ENCODE measurements at places on chromosomes 3 and 15.

GRCh38 chr3:108409800-108410178 is 100.6 kb downstream of the MYH15 start:
- no peak for DNase-seq

DNA sequence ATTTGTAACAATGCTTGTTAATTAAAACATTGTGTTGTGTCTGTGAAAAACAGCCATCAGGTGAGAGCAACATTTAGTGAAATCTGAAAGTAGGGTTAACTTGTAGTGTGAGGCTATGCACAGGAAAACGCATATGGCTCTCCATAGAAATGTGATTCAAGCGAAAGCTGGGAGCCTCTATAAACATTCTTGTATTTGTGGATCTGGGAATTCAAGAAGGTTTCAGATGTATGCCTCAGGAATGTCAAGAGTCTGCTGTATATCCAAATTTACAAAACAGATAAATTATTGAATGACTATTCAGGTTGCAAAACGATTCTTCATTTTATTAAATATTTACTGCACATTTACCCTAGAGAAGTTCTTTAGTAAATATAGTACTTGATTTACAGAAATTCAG is 166.0 kb downstream of the THSD4 start:
- DNase-seq: no peak

GRCh38 chr3:130702985-130703384 is 43.6 kb downstream of the PIK3R4 start:
- no peak for DNase-seq

DNA sequence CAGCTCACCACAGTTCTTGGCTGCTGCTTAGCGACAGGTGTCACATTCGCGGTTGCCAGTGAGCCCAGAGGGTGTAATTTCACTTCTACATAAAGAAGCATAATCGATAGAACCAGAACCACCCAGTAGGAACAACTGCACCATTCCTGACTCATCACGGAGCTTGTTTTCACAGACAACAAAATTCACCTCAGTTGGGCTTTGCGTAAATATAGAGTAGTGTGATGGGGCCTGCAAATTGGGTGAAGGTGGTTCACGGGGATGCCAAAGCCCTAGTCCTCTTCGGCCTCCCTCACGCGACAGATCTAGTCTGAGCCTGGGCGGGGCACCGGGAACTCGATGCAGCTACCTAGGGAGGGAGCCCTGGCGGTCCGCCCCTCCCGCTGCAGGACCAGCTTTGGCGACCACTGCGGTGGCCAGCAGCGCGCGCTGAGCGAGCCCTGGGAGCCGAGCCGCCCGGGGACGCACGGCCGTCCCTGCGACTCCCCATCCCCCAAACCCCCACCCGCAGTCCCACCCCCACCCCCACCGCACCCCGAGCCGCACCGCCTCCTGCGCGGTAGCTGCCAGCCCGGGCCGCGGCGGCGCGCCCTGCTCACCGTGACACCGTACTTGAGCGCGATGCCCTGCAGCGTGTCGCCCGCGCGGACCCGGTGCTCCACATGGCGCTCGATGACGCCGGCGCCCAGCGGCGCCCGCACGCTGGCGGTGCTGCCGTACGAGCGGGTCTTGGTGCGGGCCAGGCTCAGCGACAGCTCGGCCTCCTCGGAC is 519 bp downstream of the LYSMD2 start:
- peak; percentile 60 for DNase-seq

GRCh38 chr3:126511291-126511690 is 6.3 kb downstream of the UROC1 start:
- no peak for DNase-seq

GRCh38 chr3:157417247-157417646 is 19.4 kb upstream of the PTX3 start:
- no peak for DNase-seq

- DNase-seq: no peak
These were observed 39.0 kb downstream of the ANAPC13 start for GRCh38 chr3:134446800-134447199.

GRCh38 chr3:126994661-126995245 is 11.8 kb downstream of the PLXNA1 start:
- no peak for DNase-seq

GRCh38 chr3:41853540-41854196 is 108.2 kb downstream of the ULK4 start:
- DNase-seq: no peak

GRCh38 chr3:69941037-69941436 is 58.5 kb upstream of the SAMMSON start:
- DNase-seq: no peak

DNA sequence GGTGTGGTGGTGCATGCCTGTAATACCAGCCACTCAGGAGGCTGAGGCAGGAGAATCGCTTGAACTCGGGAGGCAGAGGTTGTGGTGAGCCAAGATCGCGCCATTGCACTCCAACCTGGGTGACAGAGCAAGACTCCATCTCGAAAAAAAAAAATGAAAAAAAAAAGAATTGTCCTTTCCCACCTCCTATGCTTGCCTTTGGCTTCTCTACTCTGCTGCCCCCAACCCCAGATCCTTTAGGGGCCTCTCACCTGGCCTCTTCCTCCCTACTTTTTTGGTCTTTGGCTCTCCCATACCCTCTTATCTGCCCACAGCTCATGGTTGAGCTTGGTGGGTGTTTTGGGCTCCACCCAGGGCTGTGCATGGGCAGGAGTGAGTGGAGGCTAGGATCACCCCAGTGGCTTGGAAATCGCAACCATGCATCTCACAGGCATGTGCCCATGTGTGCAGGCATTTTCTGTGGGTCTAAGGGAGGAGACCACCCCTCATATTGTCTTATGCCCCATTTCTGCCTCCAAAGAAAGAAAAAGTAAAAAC is 2.1 kb upstream of the SHISA5 start:
- DNase-seq: no peak

GRCh38 chr15:76059320-76060117 is at the start of gene TMEM266:
Gene TMEM266 (plus strand): TSS chr15:76059985. CDS start chr15:76134264, 74,279 bp downstream.
- DNase-seq: peak; percentile 43

- no peak for DNase-seq
These were observed 47.9 kb upstream of the CCDC80 start for GRCh38 chr3:112688819-112689218.

DNA sequence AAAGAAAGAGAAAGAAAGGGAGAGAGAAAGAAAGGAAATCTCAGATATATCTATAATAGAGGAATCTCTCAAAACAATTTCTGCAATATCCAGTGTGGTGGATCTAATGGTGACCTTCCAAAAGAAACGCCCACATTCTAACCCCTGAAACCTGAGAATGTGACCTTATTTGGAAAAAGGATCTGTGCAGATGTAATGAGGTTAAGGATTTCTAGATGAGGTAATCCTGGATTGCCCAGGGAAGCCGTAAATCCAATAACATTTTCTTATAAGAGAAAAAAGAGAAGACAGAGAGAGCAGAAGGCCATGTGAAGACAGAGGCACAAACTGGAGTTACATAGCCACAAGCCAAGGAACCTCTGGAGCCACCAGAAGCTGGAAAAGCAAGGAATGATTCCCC is 307.6 kb downstream of the ZBTB20 start:
- DNase-seq: peak; percentile 11

DNA sequence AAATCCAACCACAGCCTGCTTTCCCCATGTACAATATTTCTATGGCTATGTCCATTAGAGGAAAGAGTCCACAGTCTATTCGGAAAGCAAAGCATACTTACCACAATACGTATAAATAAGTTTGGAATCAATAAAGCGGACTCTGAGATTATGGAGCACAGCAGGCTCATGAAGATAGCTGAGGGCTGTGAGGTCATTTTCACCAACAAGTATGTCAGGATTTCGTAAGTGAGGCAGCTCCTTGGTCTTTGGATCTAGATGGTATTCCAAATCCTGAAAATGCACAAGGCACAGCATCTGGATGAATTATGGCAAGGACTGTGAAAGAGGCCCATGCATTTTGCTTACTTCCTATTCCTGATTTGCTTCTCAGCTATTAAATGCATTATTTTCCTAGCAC is 100.4 kb downstream of the MYO5A start:
- no peak for DNase-seq

- DNase-seq: peak; percentile 21
These were observed 125.4 kb upstream of the MME start for GRCh38 chr3:154954757-154955156.

GRCh38 chr15:79418693-79419279 is 13.3 kb upstream of the MINAR1 start:
- DNase-seq: no peak

- DNase-seq: peak; percentile 7
These were observed 50.6 kb downstream of the CMSS1 start for GRCh38 chr3:99868311-99868646.

DNA sequence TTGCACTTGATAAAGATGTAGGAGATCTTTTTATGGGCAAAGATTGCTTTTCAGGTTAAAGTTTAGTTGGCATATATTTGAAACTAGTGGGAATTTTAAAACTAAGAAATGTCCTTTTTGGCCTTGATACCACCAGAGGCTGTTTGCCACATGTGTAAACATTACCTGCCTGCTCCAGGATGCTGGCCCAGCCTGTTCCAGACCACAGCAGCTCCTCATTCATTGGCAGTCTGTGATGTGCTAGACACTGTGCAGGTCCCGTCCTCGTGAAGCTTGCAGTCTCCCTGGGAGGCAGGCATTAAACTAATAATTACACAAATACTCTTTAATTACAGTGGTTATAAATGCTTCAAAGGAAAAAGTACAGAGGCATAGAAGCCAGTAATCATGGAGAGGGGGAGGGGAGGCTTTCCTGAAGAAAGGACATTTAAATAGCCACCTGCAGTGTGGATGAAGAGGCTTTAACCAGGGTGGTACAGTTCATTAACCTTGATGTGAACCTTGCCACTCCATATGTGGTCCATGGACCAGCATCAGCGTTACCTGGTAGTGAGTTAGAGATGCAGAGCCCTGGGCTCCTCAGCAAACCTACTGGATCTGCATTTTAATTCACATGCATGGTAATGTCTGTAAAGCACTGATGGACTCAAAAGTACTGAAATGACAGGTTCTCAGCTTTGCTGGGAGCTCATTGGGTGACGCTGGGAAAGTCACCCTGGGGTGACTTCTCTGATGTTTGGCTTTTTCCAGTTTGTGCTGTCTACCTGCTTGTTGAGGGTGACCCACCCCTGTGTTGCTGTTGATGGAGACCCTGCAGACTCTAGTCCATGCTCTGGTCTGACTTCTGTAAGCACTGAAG is 5.3 kb downstream of the ZNF710 start:
- no peak for DNase-seq

DNA sequence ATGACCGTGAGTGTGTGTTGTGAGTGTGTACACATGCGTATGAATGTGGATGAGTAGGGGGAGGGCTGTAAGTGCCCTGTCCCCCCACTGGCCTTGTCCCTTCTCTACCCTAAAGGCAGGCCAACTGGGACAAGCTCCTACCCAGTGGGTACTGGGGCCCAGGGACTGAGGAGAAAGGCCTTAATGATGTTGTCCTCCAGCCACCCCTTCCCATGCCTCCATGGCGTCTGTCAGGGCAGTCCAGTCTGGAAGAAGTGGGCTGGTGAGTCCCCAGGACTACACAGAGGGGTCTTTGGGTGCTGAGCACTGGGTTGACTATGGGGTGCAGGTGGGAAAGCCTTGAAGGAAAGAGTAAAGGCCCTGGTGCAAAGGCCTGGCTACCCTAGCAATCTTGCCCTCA is 16.9 kb upstream of the CORO2B start:
- DNase-seq: no peak

GRCh38 chr3:105466495-105467404 is 100.0 kb downstream of the ALCAM start:
- no peak for DNase-seq

DNA sequence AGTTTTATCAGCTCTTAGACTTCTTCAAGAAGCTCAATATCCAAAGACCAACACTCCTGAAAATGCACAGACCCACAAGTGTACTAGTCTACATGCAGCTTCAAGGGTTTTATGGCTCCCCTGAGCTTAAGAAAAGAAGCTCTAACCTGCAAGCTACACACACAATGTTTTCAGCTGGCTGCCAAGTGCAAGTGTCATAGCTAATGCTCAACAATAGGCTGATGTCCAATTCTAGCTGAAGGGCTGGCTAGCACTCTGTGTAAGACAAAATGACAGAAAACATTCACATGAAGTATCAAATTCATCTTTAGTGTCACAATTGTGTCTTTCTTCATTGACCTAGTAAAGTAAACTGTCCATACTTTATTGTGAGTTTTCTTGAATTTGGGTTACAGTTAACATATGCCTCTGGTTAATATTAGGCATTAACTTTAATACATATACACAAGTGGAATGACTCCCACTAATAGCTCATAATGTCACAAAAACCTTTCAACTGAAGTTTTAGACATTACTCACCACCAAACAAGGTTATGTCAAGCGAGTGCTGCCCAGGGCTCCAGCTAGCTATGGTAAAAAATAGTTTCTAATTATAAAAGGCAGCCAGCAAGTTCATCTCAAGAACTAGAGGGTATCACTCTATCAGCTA is 15.1 kb downstream of the ABI3BP start:
- DNase-seq: no peak

- DNase-seq: no peak
These were observed 128.3 kb downstream of the PLCL2 start for GRCh38 chr3:17013050-17013449.

GRCh38 chr3:141127344-141128125 is 76.4 kb downstream of the SPSB4 start:
- DNase-seq: no peak

DNA sequence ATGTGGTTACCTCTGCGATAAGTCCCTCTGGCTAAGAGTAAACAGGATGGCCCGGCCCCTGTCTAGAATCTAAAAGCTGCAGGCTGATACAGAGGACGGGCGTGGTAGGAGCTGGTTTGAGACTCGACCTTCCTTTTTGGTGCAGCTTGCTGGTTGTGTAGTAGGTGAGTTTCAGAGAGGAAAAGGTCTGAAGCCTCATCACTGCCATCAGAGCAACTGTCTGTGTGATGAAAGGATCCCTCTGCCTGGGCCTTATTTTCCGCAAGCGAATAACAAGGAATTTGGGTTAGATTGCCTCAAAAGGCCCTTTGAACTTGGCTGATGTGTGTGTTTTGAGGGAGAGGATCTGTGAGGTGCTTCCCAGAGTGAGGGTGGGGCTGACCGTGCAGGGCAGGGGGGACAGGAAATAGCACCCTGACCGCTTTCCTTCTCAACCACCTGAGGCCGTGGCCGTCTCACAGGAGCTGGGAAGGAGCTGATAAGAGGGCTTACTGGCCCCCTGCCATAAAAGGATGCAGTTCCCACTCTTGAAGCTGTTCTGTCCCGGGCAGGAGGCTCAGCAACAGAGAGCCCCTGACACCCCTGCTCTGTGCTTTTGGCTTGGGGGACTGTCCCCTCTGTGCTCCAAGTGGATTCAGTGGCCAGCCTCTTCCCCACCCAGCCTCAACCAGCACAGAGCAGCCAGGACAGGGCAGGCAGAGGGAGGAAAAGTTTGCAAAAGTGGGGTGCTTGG is 45.6 kb upstream of the TFRC start:
- DNase-seq: no peak

- no peak for DNase-seq
These were observed 186.7 kb upstream of the SLC2A2 start for GRCh38 chr3:171213178-171213577.
